ENCODE measurements at places on chromosomes 7 and 10. TPM values are rescaled to one million over a fixed set of nuclear protein-coding genes. Genes with fewer than 3 reads are reported as not detected.

Gene AKR1C4
- not detected for total RNA-seq

Gene C1QL3
- 0.12 TPM for total RNA-seq

Gene PROSER2
- 10.3 TPM for total RNA-seq

Gene SPDYE2B
- total RNA-seq, result not detected

Gene CC2D2B
- 0.87 TPM for total RNA-seq

Gene FFAR4
- total RNA-seq, result 44.4 TPM

Gene OPN1SW
- not detected for total RNA-seq

Gene FAM237B
- total RNA-seq, result not detected

Gene CTBP2
- total RNA-seq, result 107 TPM

Gene ZNF727
- total RNA-seq, result 1.1 TPM

Gene EPHA1
- total RNA-seq, result 18.2 TPM

Gene SFTPA1
- not detected for total RNA-seq

Gene OR6V1
- total RNA-seq, result not detected

Gene CD36
- 27.4 TPM for total RNA-seq

Gene GIMAP1
- 1.1 TPM for total RNA-seq

Gene VPS41
- 49.9 TPM for total RNA-seq

Gene NXPH1
- not detected for total RNA-seq

Gene PON3
- total RNA-seq, result 5.6 TPM

Gene CCDC6
- total RNA-seq, result 54.9 TPM

Gene KIAA1549
- total RNA-seq, result 2.7 TPM

Gene INA
- total RNA-seq, result 0.18 TPM

Gene SEMA3D
- 2.0 TPM for total RNA-seq

Gene FKBP6
- not detected for total RNA-seq

Data from left colon (tissue), 2 donors.